ENCODE measurements at places on chromosomes 11 and 22.

DNA sequence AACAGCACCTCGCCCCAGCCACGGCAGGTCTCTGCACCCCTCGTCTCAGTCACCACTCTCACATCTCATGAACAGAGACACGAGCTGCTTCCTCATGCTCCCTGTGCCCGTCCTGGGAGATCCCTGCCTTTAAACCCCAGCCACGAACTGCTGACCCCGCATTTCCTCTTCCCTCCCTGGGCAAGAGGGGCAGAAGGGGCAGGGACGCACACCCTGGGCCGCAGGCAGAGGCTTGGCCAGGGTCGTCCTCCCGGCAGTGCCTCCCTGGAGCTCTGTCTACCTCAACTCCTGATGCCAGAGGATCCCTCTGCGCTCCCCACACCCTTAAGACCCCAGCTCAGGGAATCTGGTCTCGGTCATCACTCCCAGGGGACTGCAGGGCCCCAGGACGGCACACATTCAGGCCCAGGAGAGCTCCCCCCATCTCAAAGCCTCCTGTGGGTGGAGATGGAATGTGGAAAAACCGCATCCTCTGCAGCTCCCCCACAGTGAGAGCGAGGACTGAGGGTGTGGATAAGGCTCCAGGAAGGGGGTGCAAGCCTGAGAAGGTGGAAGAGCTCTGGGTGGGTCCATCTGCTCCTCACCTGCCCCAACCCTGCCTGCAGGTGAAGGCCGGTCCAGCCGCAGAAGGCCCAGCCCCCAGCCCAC, 1.2 kb downstream of the BID start:
- no peak for DNase-seq

DNA sequence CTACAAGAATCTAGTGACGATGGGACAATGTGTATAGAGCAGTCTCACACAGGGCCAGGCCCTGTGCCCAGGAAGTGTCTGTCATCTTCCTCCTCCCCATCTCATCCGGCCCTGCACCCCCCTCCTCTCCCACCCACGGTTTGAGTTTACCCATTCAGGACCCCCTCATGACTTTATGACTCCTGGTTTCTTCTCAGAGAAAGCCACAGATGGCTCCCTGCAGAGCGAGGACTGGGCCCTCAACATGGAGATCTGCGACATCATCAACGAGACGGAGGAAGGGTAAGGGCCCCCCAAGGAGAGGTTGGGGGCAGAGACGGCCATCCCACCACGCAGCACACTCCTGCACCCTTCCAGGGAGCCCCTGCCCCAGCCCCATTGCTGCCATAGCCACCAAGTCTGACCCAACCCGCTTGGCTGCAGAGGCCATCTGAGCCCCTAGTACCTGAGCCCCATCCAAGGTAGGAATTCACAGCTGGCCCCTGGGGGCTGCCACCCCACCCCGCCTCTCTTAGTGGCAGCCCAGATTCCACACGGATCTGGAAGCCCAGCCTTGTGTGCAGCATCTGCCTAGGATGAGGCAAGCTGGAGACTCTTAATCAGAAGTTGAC, 18.1 kb downstream of the TOM1 start:
- no peak for DNase-seq

DNA sequence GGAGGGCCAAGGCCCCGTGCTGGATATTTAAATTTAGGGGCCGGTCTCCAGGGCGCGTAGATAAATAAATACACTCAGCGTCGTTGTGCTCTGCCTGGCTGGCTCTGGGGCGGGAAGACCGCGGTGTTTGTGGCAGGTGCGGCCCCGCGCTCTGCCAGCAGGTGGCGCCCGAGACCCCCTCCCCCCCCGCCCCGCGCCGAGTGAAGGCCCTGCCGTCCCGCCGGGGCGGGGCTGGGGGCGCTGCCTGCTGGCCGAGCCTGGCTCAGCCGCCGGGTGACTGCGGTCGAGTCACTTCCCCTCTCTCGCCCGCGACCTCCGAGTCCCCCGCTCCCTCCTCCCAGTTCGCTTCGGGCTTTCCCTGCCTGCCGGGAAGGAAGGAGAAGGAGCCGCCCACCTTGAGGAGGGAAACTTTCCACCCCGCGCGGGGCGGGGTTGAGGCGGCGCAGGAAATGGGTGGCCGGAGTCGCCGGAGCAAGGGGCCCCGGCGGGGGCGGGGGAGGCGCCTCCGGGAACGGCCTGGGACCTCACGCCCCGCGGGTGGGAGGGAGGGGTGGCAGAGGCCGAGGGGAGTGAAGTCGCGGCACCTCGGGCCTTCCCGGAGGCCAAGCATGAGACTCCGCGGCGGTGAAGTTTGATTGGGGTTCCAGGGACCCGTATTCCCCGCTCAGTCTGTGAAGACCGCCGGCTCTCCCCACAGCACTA, 1.6 kb upstream of the EHBP1L1 start:
- peak; percentile 78 for DNase-seq

DNA sequence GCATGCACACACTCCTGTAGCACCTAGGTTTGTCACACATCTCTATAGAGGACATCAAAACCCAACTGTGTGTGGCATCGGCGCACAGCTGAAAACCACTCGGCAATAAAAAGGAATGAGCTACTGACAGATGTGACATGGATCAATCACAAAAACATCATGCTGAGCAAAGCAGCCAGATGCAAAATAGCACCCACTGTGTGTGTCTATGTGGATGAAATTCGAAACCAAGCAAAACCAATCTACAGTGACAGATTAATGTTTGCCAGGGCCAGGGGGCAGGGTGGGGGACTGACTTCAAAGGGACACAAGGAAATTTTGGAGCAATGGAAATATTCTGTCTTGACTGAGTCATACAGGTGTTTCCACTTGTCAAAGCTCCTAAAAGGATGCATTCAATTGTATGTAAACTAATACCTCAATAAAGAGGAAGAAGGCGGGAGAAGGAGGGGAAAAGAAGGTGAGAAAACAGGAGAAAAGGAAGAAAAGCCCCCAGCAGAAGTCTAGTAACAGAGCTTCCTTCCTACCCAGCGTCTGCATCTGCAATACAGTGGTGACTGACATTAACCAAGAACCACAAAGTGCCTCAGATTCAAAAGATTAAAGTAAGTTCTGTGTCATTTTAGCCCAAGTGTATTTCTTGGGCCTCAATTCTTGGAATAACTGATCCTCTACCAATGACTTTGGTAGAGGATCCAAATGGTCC, 49.8 kb downstream of the PACSIN2 start:
- DNase-seq: no peak

GRCh38 chr11:2089536-2090165, 49.5 kb downstream of the IGF2 start:
- no peak for DNase-seq

DNA sequence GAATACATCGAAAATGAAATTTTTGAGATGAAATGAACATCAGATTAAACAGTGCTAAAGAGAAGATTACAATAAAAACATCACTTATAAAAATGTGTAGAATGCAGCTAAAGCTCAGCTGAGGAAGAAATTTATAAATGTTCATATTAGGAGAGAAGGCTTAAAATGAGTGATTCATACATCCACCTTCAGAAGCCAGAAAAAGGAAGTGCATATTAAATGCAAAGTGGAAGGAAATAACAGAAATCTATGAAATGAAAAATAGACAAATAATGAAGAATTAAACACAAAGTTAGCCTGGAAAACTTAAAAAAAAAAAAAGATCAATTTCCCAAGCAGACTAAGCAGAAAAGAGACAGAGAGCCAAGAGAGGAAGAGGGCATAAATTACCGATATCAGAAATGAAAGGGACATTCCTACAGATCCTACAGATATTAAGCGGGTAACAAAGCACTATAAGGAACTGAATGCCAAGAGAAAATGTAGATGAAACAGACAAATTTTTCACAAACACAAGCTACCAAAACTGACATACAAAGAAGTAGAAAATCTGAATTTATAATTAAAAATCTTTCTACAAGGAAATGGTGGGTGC, 7.2 kb upstream of the MOB2 start:
- no peak for DNase-seq
